ENCODE measurements at places on chromosomes 1 and 21.

DNA sequence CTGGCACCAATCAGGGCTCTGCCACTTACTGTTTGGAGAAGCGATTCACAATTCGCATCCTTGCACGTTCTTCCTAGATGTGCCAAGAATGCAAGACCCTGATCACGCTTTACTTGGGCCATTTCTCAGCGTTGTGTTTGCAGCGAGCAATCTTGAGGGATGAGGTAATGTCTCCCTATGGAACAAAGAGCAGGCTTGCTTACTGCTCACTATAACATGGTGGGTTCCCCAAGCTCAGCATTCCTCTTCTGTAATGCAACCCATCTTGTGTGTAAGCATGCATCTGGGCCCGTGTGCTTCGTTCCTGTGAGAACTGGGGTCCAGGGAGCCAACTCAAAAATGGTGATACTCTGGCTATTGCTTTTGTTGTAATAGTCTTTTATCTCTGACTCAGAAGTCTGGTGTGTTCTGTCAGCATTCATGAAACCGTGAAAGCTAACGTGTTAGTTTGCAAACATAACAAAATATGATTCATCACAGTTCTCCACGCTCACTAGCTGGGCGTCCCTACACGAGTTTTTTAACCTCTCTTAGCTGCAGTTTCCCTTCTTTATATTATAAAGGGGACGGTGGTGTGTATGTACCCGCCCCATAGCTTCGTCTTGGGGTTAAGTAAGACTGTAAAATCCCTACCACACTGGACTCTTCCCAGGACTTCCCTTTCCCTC, 33.3 kb downstream of the DNTTIP2 start:
- no peak for DNase-seq

DNA sequence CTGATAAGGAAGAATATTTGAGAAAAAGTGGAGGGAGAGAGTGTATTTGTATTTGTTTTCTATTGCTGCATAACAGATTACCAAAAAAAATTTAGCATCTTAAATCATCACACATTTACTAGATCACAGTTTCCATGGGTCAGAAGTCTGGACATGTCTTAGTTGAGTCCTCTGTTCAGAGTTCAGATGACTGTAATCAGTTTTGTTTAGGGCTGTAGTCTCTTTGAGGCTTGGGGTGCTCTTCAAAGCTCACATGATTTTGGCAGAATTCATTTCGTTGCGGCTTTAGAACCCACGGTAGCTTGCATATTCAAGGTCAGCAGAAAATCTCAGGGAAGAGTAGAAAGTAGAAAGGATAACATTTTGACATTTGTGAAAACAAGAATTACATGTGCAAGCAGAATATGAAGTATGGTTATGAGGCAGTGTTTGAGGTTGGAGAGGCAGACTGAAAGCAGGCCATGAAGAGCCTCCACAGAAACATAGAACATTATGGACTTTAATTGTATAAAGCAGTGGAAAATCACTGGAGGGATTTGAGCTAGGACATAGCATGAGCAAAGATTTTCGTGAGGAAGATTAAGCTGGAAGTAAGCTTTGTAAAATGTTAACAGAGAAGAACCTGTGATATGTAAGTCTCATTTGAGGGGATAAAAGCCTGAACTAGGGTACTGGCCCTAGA, 110.6 kb upstream of the GPR52 start:
- no peak for DNase-seq

- DNase-seq: no peak
Measured at GRCh38 chr1:47776667-47777131, 220.5 kb downstream of the TRABD2B start.

GRCh38 chr1:94096797-94097549, 24.0 kb downstream of the ABCA4 start:
- DNase-seq: no peak

All from smooth muscle cell of the brain vasculature (primary cell).